ENCODE measurements at places on chromosomes 5 and 9.

GRCh38 chr5:64632251-64632650 lies 58.1 kb upstream of the SHISAL2B start:
- no peak overlapping the region for H3K4me3 ChIP-seq
- no peaks in the 10 kb centered on the region for H3K36me3 ChIP-seq
- no peak overlapping the region for H3K27ac ChIP-seq
- no peaks in the 10 kb centered on the region for H3K4me1 ChIP-seq

DNA sequence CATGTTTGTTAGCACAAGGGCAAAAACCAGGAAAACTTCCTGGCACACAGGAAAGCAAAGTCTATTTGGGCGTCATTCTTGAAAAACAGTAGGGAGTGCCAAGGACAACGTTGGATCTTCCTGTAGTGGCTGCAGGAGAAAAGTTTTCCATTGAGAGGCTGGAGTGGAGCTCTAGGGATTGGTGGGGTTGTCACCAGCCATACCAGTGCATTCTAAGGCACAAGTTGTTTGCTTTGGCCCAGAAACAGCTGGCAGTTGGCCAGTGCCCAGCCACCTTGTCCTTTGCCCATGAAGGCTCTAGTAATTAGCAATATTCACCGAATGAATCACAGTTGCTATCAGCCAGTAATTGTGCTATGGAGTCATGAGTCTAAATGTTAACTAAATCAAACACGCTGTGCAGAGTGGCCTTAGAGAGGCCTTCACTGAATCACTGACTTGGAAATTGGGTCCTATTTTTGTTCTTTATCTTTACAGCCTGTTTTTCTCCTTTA lies 26.4 kb downstream of the TNFSF15 start:
- no peaks in the 10 kb centered on the region for H3K36me3 ChIP-seq
- no peak overlapping the region for H3K4me3 ChIP-seq
- DNase-seq: no peak

- H3K4me1 ChIP-seq: peaks cover 22% of the 10 kb centered on the region
- H3K27ac ChIP-seq: no peak overlapping the region
- no peak for DNase-seq
- no peaks in the 10 kb centered on the region for H3K27me3 ChIP-seq
- no peaks in the 10 kb centered on the region for H3K36me3 ChIP-seq
These were observed 3.8 kb downstream of the PCDH12 start for GRCh38 chr5:141954194-141954593.

- no peak for DNase-seq
- no peaks in the 10 kb centered on the region for H3K27me3 ChIP-seq
These were observed 8.4 kb downstream of the NDUFS4 start for GRCh38 chr5:53568871-53569270.

DNA sequence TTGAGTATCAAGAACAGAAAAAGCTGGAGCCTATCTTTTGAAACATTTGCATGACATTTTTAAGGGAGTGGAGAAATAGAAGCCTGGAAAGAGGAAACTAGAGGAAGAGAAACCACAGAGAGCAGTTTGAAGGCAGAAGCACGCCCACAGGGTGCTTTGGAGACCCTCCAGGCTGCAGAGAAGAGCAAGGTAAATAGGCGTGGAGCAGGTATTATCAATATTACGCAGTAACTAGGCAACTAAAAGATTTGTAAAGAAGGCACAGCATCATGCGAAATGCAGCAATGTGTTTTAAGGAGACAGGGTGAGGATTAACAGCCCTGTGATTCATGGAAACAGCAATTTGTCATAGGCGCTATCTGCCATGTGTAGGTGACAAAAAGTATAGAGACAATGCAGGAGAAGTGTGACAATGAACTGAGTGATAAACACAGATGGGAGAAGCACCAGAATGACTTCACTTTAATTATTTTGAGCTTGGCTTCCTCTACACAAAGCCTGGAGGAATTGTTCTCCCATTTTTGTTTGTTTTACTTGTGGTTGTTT lies 281.2 kb downstream of the BRINP1 start:
- H3K27ac ChIP-seq: no peak overlapping the region
- no peaks in the 10 kb centered on the region for H3K4me1 ChIP-seq
- no peaks in the 10 kb centered on the region for H3K27me3 ChIP-seq
- no peaks in the 10 kb centered on the region for H3K36me3 ChIP-seq
- no peak for DNase-seq
